ENCODE measurements at places on chromosomes 3 and 15. TPM values are rescaled to one million over a fixed set of nuclear protein-coding genes. Genes with fewer than 3 reads are reported as not detected.

GRCh38 chr15:75037685-75038084 is 14.3 kb downstream of the PPCDC start:
- H3K27ac ChIP-seq = no peak overlapping the region
- peaks cover 15% of the 10 kb centered on the region for H3K4me1 ChIP-seq
- no peaks in the 10 kb centered on the region for H3K36me3 ChIP-seq
- no peaks in the 10 kb centered on the region for H3K27me3 ChIP-seq

GRCh38 chr3:134287512-134287911 is 36.9 kb upstream of the RYK start:
- H3K4me3 ChIP-seq = no peak overlapping the region
- H3K4me1 ChIP-seq = peaks cover 17% of the 10 kb centered on the region
- H3K27me3 ChIP-seq = no peaks in the 10 kb centered on the region
- H3K36me3 ChIP-seq = no peaks in the 10 kb centered on the region
- no peak for DNase-seq

DNA sequence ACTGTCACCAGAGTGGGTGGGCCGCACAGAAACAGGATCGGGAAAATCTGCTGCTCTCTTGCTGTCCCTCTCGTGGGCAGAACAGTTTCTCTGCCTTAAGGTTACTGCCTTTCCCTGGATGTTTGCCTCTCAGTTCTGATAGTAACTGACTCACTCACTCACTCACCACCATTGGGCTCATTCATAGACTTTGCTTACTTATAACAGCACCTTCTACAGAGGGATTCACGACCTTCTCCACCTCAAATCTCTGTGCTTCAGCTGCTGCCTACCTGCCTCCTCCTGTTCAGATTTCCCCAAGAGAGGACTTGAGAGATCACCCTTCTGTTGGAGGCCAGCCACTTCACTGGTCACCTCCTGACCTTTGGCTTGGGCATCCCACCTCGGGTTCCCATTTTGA is 147.7 kb upstream of the ICE2 start:
- H3K36me3 ChIP-seq = no peaks in the 10 kb centered on the region
- no peak overlapping the region for H3K4me3 ChIP-seq
- no peaks in the 10 kb centered on the region for H3K4me1 ChIP-seq
- DNase-seq = no peak

- no peaks in the 10 kb centered on the region for H3K27me3 ChIP-seq
- H3K4me3 ChIP-seq = no peak overlapping the region
- H3K36me3 ChIP-seq = peaks cover 32% of the 10 kb centered on the region
Measured at GRCh38 chr15:64503197-64503596, 42.8 kb downstream of the ZNF609 start.

GRCh38 chr3:196677931-196678330 is 34.1 kb downstream of the CEP19 start:
- H3K27ac ChIP-seq = no peak overlapping the region
- H3K4me3 ChIP-seq = no peak overlapping the region
- peaks cover 22% of the 10 kb centered on the region for H3K4me1 ChIP-seq
- H3K36me3 ChIP-seq = no peaks in the 10 kb centered on the region

DNA sequence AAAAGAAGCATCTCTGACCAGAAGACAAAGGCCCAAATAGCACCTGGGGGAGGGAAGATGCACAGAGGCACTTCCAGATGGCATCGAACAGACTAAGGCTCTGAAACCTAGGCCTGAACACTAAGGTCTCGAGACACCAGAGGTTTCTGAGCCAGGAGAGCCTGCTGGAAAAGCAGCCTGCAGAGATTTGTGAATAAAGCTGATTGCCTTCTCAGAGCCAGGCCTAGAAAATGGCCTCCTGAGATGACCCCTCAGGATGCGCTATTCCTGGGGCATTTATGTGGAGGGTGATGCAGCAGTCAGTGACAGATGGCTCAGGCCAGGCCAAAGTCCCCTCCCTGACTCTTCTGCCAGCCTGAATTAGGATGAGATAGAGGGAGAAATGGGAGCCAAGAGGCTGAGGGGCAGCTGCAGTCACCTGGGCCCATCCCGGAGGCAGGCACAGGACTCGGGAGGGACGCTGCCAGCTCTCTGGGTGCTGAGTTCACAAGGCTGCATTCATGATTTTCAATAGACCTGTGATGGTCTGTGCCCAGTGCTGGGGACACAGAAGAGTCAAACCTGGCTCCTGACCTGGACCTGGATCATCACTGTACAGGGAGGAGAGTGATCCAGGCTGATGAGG is 6.9 kb downstream of the PRSS50 start:
- H3K36me3 ChIP-seq = no peaks in the 10 kb centered on the region
- H3K4me1 ChIP-seq = no peaks in the 10 kb centered on the region
- DNase-seq = peak; percentile 27
- no peak overlapping the region for H3K27ac ChIP-seq
- H3K4me3 ChIP-seq = no peak overlapping the region

GRCh38 chr15:96330064-96330449 is 443 bp upstream of the NR2F2 start:
- peaks cover 24% of the 10 kb centered on the region for H3K27me3 ChIP-seq
- H3K27ac ChIP-seq = peak overlapping the region; percentile 87
- peaks cover 10% of the 10 kb centered on the region for H3K36me3 ChIP-seq
- H3K4me3 ChIP-seq = peak overlapping the region; percentile 68

- H3K27me3 ChIP-seq = no peaks in the 10 kb centered on the region
- no peaks in the 10 kb centered on the region for H3K4me1 ChIP-seq
- H3K4me3 ChIP-seq = no peak overlapping the region
- DNase-seq = no peak
Measured at GRCh38 chr3:74442683-74443082, 171.8 kb downstream of the CNTN3 start.

DNA sequence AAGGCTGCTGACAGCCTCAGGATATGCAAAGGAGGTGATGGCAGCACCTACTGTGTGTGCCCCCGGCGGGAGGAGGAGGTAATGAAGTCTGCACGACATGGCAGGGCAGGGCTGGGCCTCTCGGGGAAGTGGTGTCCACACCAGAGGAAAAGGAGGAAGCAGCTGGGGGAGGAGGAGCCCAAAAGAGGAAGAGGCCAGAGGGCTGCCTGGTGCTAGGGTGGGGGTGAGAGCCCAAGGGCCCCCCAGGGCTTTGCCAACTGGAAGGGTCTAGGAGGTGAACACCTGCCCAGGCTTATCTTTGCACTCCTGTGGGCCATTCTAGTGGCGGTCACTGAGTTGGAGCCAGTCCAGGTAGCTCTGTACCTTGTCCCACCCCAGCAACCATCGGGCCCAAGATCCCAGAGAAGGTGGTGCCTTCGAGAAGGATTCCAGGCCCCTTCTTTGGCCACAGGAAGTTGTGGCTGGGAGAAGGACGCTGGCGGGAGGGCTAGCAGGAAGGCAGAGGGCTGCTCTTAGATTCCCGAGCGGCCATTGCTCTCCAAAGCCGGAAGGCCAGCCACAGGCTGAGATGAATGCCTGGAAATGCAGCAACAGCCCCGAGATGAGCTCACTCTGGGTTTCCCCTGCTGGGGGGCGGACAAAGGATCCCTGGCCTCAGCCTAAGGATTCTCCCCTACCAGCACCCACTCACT is 7.0 kb downstream of the GNAI2 start:
- H3K4me1 ChIP-seq = peaks cover 100% of the 10 kb centered on the region
- peak overlapping the region; percentile 96 for H3K27ac ChIP-seq
- DNase-seq = peak; percentile 90
- H3K36me3 ChIP-seq = peaks cover 63% of the 10 kb centered on the region
- H3K4me3 ChIP-seq = peak overlapping the region; percentile 37

- H3K27ac ChIP-seq = peak within 1 kb of the TSS; percentile 76
- H3K4me3 ChIP-seq = peak within 1 kb of the TSS; percentile 59
- no peaks in the 10 kb centered on the region for H3K36me3 ChIP-seq
- H3K4me1 ChIP-seq = peaks cover 6% of the 10 kb centered on the region
- DNase-seq = peak; percentile 87
- peaks cover 14% of the 10 kb centered on the region for H3K27me3 ChIP-seq
Measured at GRCh38 chr15:51341366-51342226, at the start of gene GLDN. Gene GLDN, plus strand, starts transcription at chr15:51341655. Its CDS starts 30 bp downstream, at chr15:51341685.

DNA sequence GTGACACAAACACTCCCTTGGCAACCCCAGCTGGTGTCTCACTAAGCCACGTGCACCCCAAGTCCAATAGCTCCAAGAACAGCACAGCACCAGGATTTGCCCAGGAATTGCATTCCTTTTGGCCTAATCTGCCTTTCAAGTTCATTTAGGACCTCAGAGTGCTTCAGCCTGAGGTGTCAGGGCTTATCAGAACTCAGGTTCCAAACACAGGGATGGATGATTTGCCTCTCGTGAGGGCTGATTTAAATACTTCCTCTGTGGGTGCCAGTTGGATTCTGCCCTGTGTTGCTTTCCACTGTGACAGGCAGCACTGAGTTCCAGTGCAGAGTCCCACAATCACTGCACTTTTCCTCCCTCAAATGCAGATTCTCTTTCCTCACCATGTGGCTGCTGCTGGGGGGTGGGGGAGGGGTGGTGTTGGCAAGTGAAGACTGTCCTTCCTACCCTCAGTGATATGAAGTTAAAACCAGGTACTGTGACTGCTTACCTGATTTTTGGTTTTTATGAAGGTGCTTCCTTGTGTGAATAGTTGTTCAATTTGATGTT is 204.3 kb upstream of the STAC start:
- no peak overlapping the region for H3K27ac ChIP-seq
- H3K4me1 ChIP-seq = no peaks in the 10 kb centered on the region
- no peak for DNase-seq
- no peaks in the 10 kb centered on the region for H3K36me3 ChIP-seq

DNA sequence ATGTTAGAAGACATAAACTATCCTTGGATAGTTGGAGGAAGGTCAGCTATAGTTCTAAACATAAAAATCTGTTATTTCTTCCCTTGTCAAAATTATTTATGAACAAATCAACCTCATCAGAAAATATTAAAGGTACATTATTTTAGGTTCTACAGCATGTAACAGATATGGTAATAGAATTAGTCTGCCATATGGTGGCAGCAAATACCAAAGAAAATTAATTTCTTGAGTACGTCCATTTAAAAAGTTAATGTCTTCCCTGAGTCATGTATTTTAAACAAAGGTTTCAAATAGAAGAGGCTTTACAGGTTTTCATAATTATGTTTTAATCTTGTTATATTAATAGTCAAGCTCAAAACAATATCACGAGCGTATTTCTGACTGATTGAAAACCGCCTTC is 17.9 kb upstream of the ANKRD28 start:
- H3K27ac ChIP-seq = no peak overlapping the region
- H3K27me3 ChIP-seq = no peaks in the 10 kb centered on the region
- no peak overlapping the region for H3K4me3 ChIP-seq
- DNase-seq = no peak

DNA sequence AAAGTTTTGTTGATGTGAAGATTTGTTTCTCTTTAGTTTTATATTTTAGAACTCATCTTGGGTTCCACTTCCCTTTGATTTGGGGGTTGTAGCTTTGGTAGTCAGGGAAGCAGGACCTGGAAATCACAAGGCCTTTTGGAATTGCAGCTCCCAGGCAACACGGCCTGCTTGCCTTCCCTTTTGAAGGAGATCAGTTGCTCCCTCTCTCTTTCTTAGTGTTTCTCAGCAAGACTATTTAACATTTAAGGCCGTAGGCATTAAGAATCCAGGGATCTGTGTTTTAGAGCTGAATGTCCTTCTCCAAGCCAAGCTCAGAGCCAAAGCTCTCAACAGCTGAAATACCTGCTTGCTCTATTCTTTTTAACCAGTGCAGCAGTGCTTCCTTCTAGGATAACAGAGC is 310.3 kb downstream of the PTPRG start:
- H3K27ac ChIP-seq = no peak overlapping the region
- H3K36me3 ChIP-seq = no peaks in the 10 kb centered on the region
- peaks cover 6% of the 10 kb centered on the region for H3K4me1 ChIP-seq
- no peak for DNase-seq

DNA sequence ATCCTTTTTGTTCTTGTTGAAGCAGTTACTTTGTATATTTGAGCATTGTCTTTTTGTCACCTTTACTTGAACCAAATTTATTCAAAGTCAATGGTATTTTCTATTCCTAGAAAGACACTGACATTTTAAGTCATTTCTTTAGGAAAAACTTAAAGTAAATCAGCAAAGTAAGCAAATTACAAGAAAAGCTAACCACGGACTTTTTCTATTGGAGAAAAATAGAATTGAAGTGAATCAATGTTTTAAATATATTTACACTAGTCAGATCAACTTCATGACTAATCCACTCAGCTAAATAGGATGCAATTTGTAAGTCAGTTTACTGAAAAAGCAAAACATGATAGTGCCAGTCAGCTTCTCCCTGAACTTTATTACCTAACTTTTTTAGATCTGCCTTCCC is 733.8 kb upstream of the ALCAM start:
- H3K27me3 ChIP-seq = no peaks in the 10 kb centered on the region
- H3K4me3 ChIP-seq = no peak overlapping the region
- H3K4me1 ChIP-seq = no peaks in the 10 kb centered on the region
- no peak for DNase-seq
- no peaks in the 10 kb centered on the region for H3K36me3 ChIP-seq
- H3K27ac ChIP-seq = no peak overlapping the region

GRCh38 chr3:122260206-122260605 is 64.8 kb upstream of the CSTA start:
- H3K36me3 ChIP-seq = no peaks in the 10 kb centered on the region
- H3K4me1 ChIP-seq = no peaks in the 10 kb centered on the region
- H3K27ac ChIP-seq = no peak overlapping the region
- no peak for DNase-seq
- no peak overlapping the region for H3K4me3 ChIP-seq

DNA sequence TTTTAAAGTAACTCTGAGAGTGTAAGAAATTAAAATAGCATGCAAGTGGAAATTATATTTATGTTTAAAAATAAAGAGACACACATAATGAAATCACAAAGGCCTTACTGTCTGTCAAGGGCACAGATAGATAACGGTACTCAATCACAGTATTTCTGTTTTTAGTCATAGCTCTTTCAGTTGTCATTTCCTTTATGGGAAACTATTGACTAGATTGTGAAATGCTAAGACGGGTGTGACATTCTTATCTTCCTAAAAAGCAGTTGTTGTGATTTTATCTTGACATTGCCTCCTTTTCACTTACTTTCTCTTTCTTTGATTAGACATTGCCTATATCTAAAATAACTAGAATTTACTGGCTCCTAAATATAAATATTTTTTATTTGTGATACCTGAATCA is 100.1 kb upstream of the PLSCR5 start:
- no peaks in the 10 kb centered on the region for H3K27me3 ChIP-seq
- no peak for DNase-seq
- no peaks in the 10 kb centered on the region for H3K36me3 ChIP-seq
- no peak overlapping the region for H3K4me3 ChIP-seq

GRCh38 chr3:94441494-94441847 is 378.6 kb downstream of the NSUN3 start:
- no peak for DNase-seq
- no peaks in the 10 kb centered on the region for H3K4me1 ChIP-seq
- no peaks in the 10 kb centered on the region for H3K36me3 ChIP-seq
- H3K27ac ChIP-seq = no peak overlapping the region
- no peak overlapping the region for H3K4me3 ChIP-seq
- H3K27me3 ChIP-seq = no peaks in the 10 kb centered on the region

GRCh38 chr3:59133311-59133710 is 83.5 kb upstream of the CFAP20DC start:
- no peak for DNase-seq
- H3K36me3 ChIP-seq = no peaks in the 10 kb centered on the region
- no peak overlapping the region for H3K4me3 ChIP-seq

Gene ANKRD63
- not detected for total RNA-seq

Gene SLC6A20
- 4.2 TPM for total RNA-seq

Gene PYGO1
- total RNA-seq = 8.7 TPM

Gene LMAN1L
- not detected for total RNA-seq

Gene ARHGEF26
- 50.9 TPM for total RNA-seq

Gene COL8A1
- 56.1 TPM for total RNA-seq

Gene TF
- 2.8 TPM for total RNA-seq

Gene KLHL18
- total RNA-seq = 30.2 TPM

Gene SCG5
- total RNA-seq = 0.65 TPM

Gene ROPN1
- not detected for total RNA-seq
